ENCODE measurements at places on chromosomes 2 and 18. TPM values are rescaled to one million over a fixed set of nuclear protein-coding genes. Genes with fewer than 3 reads are reported as not detected.
A peak's percentile ranks its signal among the peaks of the same experiment; 100 is the strongest.

GALNT14 gene
- total RNA-seq, result 1.6 TPM

- no peak for DNase-seq
These were observed 1462.8 kb upstream of the LRRTM1 start for GRCh38 chr2:81767187-81767912.

DNA sequence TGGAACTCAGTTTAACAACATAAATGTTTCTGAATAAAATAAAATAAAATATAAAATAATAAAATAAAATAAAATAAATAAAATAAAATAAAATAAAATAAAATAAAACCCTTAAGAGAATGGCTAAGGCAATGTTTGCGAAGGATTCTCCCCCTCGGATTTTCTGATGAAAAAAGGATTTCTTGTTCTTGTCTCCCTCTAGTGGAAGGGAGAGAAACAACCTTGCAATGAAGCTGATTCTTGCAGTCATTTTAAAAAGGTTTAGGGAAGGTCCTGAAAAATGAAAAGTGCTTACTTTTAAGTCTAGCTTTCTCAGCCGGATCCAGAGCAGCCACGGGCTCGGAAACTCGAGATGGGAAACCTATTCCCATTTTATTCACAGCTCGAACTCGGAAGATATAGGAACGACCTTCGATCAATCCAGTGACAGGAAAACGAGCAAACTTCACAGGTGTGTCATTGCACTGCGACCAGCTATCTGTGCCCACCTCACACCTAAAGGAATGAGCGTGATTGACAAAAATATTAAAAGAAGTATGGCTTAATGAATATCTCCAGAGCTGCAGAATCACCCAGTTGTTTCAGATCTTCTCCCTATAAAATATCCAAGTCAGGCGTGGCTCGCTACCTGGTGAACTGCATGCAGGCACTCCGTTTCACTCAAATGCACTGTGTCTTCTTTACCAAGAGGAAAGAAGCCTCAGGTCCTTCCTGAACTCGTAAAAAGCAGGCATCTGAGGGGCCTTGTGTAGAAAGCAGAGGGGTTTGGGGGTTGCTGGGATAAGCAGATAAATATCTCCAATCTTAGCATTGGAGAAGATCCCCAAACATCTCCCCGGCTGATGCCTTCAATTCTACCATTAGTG, 68.1 kb downstream of the MYOM1 start:
- no peak for DNase-seq

DNA sequence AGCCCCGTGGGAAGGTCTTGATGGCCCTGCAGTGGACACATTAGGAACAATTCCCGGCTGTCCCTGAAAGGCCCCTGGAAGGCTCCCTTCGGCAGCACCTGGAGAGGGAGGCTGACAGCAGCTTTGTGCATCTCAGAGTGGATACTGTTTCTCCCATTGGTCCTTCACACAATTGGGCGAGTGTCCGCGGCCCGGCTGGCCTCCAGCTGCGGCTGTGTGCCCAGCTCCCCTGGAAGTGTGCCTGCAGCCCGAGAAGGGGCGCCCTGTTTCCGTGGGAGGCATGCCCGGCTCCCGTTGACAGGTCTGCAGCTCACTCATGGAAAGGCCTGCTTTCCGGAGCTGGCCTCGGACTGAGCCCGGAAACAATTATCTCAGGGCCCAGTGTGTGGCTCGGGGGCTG, 103.7 kb downstream of the LPIN1 start:
- DNase-seq, result no peak

- no peak for DNase-seq
These were observed 1.2 kb downstream of the SATB2 start for GRCh38 chr2:199456383-199457146.

PTPRN gene
- total RNA-seq, result not detected

WNT6 gene
- total RNA-seq, result 2.7 TPM

DNA sequence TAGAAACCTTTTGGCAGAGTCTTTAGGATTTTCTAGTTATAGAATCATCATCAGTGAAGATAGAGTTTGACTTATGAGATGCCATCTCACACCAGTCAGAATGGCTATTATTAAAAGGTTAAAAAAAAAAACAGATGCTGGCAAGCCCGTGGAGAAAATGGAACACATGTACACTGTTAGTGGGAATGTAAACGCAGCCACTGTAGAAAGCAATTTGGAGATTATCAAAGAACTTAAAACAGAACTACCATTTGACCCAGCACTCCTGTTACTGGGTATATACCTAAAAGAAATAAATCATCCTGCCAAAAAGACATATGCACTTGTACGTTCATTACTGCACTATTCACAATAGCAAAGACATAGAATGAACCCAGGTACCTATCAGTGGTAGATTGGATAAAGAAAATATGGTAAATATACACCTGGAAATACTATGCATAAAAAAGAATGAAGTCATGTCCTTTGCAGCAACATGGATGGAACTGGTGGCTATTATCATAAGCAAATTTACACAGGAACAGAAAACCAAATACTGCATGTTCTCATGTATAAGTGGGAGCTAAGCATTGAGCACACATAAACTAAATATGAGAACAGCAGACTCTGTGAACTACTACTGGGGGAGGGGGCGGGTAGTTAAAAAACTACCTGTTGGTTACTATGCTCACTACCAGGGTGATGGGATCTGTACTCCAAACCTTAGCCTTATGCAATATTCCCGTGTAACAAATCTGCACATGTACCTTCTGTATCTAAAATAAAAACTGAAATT, 279.0 kb downstream of the KIAA1328 start:
- no peak for DNase-seq

DNA sequence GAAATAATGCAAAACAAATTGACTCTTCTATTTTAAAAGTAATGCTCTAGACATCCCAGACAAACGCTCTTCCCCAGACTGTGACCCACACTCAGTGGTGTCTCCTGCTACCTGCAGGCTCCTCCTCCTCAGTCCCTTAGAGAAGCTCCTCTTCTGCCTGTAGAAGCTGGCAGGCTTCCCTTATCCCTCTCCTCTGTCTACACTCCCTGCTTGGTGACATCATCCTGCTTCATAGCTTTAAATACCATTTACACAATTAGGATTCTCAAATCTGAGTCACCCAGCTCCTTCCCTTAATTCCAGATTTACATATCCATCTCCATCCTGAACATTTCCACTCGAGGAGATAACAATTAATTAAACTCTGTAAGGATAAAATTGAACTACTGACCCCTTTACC, 167.9 kb downstream of the FBXO15 start:
- DNase-seq, result no peak

STAT4 gene
- total RNA-seq, result 6.5 TPM

DNA sequence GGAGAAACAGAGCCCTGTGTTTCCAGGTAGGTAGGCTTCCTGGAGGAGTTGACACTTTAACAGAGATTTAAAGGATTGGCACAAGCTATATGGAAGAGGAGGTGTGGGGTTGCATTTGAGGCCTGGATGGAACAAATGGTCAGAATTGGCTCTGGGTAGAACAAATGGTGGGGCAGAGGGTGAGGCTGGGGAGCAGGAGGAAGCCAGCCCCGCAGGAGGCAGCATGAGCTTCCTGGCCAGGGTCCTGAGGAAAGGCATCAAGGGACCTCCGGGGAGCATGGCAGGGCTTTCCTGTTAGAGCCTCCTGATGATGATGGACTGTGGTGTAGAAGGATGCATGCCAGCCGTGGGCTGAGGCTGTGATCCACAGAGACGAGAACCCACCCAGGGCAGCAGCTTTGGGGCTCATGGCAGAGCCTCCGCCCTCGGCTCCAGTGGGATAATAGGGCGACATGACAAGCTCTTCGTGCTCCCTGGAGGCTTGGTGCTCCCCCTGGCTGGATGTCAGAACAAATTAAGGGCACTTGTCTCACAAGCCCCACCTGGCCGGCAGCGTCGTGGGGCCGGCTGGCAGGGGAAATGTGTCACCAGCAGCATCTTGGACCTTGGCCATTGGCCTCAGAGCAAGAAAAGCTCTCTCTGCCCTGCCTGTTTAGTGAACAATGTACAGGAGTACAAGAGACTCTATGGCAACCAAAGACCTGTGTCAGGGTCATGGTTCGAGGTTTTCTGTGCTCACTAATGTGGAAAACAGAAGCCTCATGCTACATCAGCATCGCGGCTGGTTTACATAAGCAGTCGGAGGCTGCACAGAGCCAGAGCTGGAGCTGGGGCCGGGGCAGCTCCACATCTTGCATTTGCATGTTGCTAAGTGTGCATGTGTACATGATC, 153.5 kb downstream of the MYCN start:
- no peak for DNase-seq

GRCh38 chr2:29113027-29113686, 2.1 kb upstream of the CLIP4 start:
- no peak for DNase-seq

MARS2 gene
- 6.5 TPM for total RNA-seq

- DNase-seq, result no peak
These were observed 21.1 kb upstream of the CPO start for GRCh38 chr2:206918263-206918662.

- DNase-seq, result no peak
These were observed 95.9 kb downstream of the C1QL2 start for GRCh38 chr2:119062652-119063051.

CCDC85A gene
- 10.3 TPM for total RNA-seq

GRCh38 chr2:3212984-3213383, 164.6 kb downstream of the EIPR1 start:
- DNase-seq, result no peak

SGO2 gene
- 7.8 TPM for total RNA-seq

DNA sequence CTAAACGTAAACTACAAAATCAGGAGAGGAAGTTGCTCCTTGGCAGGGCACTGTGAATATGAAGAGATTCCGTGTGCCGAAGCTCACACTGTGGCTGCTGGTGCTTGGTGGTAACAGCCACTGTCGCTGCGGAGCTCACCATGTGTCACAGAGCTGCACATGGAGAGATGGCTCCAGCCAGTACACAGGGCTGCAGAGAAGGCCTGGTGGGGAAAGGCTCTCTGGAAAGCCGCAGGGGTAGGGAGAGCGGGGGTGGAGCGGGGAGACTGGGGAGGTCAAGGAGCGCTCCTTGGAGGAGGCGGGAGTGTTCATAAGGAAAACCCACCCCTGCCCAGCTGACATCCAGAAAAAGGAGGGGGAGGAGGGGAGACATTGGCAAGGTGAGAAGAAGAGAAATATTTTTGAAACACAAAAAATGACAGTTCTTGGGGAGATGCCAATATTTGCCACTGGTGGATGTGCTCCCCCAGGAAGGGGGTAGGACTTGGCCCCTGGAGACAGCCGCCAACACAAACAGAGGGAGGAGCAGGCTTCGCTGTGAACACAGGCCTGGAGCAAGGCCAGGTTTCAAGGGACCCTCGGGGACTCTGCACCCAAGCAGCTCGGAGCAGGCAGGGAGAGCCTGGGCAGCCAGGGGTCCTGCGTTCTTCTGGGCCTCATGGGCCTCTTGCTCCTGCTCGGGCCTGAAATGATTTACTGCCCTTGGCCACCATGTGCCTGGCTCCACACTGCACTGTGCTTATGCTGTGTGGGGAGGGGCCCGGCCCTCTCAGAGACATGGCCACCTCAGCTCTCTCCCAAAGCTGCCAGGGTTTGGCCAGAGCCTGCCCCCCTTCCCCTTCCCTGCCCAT, 102.6 kb upstream of the GLI2 start:
- no peak for DNase-seq

DNA sequence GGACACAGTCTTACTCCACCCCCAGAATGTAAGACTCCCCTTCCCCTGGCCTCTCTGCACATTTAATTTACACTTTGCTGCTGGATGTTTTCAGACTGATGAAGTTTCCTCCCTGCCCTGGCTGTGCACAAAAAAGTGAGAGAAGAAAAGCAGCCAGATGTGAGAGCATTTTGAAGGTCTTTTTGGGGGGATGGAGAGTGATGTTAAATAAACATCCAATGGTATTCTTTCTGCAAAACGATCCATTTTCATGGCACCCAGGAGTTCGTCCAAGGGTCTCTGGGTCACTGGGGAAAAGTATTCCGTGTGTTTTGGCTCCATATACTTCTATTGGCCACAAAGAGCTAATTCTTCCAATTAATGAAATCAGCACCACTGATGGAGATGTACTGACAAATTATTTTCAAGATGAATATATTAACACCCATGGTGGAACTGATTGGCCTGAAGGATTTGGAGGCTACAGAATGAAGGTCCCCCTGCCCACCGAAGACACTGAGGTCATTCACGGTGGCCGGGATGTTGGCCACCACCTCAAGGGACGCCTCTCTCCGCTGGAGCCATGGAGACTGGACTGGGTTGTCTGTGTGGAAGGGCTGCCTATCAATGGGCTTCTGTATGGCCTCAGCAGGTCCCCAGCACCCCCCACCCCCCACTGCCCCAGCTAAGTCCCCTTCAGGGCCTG, 107.6 kb upstream of the PKDCC start:
- no peak for DNase-seq

GRCh38 chr18:10094655-10095054, 180.8 kb downstream of the VAPA start:
- DNase-seq, result no peak

DNA sequence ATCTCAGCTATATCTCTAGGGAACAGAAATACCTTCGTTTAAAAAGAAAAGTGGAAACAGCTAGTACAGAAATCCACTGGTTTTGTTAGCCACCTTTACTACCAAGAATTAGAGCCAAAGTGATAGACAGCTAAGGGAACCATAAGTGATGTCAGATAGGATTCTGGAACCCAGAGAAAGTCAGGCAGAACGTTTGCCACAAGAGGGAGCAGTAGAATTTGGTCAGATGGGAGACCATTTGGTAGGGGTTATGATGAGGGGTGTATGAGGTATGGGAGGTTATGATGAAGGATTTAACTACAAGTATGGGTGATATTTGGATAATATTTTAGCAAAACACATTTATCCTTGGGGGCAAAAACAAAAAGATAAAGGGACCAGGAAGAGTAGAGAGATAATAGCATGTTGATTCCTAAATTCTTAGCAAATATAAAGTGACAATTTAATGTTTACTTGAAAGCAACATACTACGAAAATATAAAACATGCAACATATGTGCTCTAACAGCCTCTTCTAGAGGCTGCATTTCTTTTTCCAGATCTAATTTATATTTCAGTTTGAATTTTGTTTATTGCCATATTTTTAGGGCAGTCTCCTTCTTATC, 3.3 kb downstream of the SLC8A1 start:
- no peak for DNase-seq

DNA sequence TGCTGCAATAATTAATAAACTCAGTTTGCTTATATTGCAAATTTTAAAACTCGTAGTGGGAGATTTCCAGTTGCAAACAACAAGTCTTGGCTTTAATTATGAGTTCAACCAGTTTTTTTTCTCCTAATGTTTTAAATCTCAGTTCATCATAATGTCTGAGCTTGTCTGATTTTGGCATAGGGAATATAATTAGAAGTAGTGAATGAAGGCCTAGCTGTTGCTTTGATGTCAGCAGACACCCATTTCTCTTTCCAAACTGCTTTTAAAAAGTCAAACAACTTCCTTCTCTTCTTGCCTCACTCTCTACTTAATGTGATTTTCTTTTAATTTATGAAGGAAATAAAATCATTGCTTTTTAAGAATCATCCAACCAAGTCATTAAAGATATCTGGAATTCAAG, 1462.1 kb downstream of the DPP10 start:
- no peak for DNase-seq

SLC4A5 gene
- total RNA-seq, result 1.2 TPM

TGFA gene
- total RNA-seq, result 1.6 TPM

- peak; percentile 27 for DNase-seq
These were observed 522 bp upstream of the ZNF407 start for GRCh38 chr18:74597034-74597661.

- no peak for DNase-seq
These were observed 38.4 kb downstream of the SLC9A2 start for GRCh38 chr2:102657770-102658169.

IL1R1 gene
- total RNA-seq, result 167 TPM

GRCh38 chr2:28398101-28398834, 5.6 kb downstream of the FOSL2 start:
- peak; percentile 81 for DNase-seq

TSGA10 gene
- total RNA-seq, result 5.4 TPM

LBX2 gene
- total RNA-seq, result 0.79 TPM

- DNase-seq, result no peak
These were observed 556 bp downstream of the DNMT3A start for GRCh38 chr2:25341011-25341727.

Measured in omental fat pad (tissue), 4 donors.